ENCODE measurements at places on chromosomes 2 and 18.

- no peak for DNase-seq
Measured at GRCh38 chr2:23379220-23379695, 5.7 kb upstream of the KLHL29 start.

DNA sequence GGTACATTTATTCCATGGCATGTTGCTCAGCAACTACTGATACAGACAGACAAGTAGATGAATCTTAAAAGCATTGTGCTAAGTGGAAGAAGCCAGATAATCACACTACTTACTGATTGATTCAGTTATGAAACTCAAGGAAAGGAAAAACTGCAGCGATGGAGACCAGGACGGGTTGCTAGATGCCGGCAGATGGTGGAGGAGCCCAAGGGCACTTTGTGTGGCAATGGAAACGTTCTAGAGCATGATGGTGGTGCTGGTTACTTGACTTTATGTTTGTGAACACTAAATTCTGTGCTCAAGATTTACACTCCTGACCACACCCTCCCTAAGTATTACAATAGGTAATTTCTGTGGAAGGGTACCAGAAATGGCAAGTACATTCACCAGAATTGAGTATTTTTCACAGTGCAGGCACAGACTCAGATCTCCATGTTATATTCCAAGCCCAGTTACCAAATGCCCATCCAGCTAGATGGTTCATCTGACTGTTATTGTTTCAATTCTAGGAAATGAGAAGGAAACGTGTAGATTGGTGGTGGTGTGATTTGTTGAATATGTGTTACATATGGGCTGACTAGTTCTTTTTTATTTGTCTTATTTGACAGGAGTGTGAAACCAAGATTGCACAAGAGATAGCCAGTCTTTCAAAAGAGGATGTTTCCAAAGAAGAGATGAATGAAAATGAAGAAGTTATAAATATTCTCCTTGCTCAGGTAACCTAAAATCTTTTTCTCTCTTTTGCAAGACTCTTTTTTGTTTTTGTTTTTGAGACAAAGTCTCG is 55.1 kb downstream of the RALBP1 start:
- DNase-seq: no peak

DNA sequence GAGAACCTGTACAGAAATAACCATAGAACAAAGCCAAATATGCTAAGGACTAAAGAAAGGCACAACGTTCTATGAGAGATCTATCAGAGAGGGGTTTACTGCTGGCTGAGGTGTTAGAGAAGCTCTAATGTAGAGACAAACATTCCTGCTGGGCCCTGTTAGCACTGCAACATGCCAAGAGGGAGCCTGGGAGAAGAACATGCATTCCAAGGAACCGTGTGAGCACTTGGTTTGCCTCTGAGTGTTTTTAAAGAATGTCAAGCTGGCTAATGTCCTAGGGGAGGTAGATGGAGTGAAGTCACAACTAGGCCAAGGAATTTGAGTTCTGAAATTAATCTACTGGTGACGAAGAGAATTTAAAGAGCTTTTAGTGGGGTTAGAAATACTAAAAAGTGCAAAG is 384.3 kb upstream of the LYPD1 start:
- no peak for DNase-seq

DNA sequence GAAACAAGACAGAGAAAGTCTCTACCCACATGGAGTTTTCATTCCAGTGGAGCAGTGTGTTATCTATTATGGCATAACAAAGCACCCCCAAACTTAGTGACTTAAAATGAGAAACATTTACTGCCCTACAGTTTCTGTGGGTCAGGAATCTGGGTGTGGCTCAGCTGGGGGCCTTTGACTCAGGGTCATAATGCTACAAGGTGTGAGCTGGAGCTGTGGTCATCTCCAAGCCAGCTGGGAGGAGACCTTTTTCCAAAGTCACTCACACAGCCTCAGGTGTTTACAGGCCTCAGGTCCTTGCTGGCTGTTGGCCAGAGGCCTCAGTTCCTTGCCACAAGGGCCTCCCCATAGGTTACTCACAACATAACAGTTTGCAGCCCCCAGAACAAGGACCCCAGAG is 169.2 kb downstream of the ETAA1 start:
- DNase-seq: no peak

DNA sequence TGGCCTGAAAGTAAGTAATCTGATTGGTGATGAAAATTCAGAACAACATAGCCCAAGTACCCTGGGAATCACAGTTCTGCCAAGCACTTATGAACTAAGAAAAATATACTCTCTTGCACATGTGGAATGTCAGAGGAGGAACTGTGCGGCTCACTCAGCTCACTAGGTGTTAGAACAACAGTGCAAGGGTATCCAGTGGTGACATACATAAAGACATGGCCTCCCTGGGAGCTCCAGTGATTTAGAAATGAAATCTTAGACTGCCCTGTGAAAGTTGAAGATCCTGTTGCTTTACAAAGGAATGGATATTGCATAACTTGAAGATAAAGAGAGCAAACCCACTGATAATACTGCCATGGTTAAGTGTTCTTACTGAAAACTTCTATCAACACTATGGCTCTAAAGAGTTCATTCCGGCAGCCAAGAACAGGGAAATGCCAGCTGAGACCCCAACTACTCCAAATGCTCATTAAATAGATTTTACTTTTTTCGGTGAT is 246.2 kb downstream of the ARHGAP15 start:
- DNase-seq: no peak

DNA sequence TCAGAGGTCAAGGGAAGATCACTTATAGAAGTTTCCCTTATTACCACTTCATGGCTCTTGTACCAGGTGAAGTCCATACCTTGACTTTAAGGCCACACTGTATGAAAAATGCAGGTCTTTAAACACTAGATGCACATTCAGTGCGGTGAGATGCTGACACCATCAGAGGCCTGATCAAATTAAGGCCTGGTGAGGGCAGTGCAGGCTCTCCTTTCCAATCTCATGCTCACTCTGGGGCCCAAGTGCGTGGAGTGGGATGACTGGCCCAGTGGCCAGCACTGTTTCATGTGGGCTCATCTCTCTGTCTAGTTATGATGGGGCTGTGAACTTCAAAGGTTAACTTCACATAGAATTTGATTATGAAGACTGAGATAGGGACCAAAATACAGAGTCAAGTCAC is 281.1 kb downstream of the SLC4A3 start:
- no peak for DNase-seq

- DNase-seq: no peak
Measured at GRCh38 chr2:83224591-83225200, 1234.4 kb downstream of the SUCLG1 start.

DNA sequence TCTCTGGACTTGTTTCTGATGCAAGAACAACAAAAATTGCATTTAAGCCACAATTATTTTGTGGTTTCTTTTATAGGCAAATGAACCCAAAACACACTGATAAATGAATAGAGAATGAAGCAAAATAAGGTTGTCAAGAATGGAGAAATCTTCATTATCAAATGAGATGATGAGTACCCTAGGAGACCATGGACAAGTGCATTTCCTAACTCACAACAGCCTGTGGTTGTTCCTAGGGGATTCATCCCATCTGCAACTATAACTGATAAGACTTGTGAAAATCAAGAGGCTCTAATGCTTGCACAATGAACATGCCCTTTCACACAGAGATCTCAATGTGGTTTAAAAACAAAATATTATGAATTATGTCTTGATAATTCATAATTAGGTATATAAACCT is 159.9 kb downstream of the PDE1A start:
- no peak for DNase-seq

DNA sequence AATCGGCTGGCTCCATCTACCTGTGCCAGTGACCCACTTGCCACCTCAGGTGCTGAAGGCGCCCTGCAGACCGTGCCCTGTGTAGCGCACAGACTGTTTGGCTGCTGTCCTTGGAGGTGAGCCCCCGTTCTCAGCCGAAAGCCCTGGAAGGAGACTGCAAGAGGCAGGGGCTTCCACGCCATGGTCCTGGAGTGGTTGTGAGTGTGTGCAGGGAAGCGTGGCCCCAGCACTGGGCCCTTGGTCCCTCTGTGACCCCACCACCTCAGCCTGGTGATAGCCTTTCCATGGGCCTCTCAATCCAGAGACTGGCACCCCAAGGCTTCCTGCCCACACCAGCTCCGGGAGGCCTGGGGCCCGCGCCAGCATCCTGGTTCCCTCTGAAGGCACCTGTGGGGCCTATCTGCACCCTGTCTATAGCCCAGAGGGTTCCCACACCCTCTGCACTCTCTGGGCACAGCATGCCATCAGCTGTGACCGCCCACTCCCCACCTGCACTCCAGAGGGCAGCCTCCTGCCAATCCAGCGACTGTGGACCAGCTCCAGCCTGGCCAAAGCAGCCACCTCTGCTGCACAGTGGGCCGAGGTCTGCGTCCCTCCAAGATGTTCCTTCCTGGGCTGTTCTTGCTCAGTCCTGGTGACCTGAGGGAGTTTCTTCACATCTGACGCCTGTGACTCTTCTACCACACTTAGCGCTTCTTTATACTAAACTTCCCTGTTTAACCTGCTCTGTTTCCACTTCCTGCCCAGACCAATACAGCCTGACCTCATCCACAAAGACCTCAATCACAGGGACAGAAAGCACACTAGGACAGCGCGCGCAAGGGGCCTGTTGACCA is 109.5 kb downstream of the EIPR1 start:
- no peak for DNase-seq

GRCh38 chr2:181198183-181198864 is 217.9 kb downstream of the UBE2E3 start:
- DNase-seq: no peak

DNA sequence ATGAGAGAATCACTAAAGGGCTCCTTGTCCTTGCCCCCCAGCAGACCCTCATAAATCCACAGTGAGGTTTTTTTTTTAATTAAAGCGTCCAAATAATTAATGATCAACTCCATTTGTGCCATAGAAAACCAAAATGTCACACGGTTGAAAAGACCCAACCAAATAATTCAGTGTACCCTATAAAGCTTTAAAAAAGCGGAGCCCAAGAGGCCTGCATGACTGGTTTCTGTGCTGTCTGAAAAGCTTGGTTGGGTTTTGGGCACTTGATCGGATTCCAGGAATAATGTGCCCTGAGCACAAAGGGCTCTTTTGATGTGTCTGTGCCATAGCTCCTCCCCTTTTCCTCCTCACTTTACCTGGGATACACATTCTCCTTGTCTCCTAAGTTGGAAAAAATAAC is 523.2 kb downstream of the TNS1 start:
- no peak for DNase-seq

DNA sequence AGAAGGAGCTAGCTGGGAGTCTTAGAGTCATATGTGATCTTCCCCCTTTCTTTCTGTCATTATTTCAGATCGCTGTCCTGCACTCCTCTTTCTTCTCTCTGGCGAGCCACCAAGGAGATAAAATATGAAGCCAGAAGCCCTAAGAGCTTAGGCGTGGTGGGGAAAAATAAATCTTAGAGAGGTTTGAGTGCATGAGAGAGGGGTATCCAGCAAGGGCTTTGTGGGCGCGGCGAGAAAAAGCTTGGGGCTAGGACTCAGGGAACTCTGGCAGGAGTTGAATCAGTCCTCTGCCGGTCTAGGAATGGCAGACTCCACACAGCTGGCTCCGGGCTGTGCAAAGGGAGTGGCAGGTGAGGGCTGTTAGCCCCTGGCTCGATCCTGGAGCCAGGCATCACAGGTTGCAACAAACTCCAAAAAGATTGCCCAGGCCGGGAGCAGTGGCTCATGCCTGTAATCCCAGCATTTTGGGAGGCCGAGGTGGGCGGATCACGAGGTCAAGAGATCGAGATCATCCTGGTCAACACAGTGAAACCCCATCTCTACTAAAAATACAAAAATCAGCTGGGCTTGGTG is 20.1 kb upstream of the IGFBP5 start:
- no peak for DNase-seq

DNA sequence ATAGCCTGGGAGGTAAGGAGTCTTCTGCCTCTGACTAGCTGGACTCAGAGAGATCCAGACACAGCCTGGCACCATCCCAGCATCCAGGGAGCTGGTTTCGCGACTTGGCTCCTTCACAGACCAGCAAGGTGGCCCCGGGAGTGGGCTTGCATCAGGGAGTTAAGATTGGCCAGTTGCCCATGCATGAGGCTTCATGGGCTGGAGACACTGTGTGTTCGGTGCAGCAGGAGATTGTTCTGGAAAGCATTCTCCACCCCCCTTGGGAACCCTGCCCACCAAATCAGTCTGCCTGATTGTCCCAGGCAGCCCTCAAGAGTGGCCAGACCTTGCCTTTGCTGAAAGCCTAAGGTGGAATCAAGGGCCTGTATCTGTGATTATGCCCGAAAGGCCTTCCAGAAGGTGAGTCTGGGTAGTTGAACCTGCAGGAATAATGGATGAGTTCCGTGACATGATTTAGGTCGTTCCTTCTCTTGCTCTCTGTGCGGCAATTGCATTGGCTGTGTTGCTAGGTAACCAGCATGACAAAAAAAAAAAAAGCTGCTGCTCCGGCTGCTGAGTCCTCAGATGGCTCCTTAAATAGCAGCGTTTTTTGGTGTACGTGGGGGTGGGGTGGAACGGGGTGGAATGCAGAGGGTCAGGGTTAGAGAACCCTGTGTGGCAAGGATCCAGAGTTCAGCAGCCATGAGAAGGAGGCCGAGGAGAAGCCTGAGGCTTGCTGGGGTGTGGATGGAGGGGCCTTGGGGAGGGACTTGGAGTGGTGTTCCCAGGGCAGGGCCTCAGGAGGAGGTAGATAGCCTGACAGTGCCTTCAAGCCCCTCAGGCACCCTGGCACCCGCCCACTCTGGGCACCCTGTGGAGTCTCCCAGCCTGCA is 93.0 kb upstream of the MCFD2 start:
- DNase-seq: no peak

DNA sequence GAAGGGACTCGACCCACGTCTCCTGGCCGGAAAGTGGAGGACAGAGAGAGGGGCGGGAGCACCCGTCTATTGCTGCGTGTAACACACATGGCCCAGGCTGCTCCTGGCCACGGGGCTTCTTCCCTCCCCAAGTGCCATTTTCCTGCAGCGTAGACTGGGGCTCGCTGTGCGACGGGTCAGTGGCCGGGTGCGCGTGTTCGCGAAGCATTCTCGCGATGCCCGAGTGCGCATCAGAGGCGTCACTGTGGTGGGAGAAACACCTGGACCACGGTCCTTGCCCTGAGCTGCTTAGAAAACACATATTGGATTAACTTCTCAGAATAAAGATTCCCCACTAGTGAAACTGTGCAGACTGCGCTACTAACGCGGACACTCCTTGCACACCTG is 200.8 kb downstream of the EIPR1 start:
- DNase-seq: no peak

DNA sequence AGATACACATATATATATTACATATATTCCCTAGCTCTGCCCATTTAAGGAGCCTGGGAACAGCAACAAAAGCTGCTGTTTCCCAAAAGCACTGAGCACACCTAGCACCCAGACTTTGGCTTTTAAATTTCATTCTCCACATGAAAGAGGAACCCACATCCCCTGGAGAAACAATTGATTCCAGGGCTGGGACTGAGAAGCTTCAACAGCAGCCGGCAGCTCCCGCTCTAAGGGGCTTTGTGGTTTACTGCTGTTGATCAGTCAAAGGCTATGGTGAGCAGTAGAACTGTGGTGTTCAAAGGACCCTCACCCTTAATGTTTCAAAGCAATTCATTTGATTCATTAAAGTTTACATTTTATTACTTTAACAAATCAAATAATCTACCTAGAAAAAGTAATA is 83.3 kb upstream of the SLC66A3 start:
- DNase-seq: no peak

DNA sequence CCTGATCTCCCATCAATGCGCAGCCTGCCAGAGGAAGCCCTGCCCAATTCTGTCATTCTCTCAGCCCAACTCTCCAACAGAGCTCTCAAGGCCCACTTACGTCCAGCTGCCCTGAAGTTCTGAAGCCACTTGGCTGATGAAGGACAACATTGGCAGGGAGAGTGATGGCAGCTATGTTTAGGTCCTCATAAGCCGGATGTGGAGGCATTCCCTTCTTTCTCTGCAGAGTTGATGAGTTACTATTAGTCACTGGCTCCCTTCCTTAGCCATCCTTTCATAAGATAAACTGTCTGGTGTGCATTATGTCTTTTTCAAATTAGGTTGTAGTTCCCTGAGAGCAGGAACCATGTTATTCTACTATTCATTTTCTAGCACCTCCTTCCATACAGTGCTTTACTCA is 22.5 kb upstream of the TACR1 start:
- no peak for DNase-seq
